IPS-NIHi11 (cell line): ENCODE measurements at places on chromosomes 7 and 10.

DNA sequence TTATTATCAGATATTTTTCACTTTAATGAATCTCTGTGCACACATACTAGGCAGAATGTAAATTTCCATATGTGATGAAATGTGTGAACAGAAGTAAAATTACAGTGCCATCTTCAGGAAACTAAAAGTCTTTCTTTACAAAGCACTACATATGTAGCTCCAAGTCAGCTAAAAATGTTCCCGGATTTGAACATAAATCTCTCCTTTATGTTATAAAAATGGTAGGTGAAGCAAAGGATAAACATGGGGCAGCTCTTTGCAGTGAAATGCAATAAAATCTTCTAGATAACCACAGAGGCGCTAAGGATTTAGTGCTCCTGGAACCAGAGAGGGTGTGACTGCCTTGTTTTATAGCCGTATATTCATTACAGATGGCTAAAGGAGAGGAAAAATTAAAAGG is 104.9 kb upstream of the C7orf33 start:
- no peak for DNase-seq

DNA sequence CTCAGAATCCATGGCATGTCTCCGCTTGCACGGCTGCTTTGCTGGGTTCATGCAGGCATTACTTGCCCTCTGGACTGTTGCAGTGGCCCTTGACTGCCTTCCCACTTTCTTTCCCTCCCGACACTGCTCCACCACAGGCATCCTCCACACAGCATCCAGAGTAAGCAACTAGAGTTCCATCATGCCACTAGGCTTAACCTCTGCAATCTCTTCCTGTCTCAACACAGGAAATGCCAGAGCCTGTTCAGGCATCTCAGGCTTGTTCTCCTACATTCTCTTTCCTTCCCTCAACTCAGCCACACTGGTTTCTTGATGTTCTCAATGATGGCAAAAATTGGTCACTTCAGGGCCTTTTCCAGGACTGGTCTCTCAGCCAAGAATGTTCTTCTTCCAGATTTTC is 284.5 kb upstream of the KLF6 start:
- no peak for DNase-seq

GRCh38 chr7:92460109-92460508 is 12.8 kb downstream of the GATAD1 start:
- no peak for DNase-seq

- no peak for DNase-seq
These were observed 38.4 kb downstream of the DIP2C start for GRCh38 chr10:650886-651615.

DNA sequence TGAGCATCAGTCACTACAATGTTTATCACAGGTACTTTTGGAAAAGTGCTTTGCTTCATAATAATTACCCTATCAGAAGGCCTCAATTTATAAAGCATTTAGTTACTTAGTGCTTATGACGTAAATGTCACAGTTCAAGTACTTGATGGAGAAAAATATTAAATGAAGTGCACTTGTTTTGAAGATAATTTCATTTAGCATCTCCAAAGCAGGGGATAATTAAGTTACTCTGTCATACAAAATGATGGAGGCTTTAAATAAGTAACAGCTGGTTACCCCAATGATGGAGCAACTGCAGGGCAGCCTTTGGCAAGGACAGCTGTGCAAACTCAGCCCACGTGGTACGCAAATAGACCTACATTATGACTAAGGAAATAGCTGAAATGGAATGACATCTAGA is 768.8 kb downstream of the GRM8 start:
- no peak for DNase-seq

- DNase-seq = no peak
These were observed 89.3 kb upstream of the PITRM1 start for GRCh38 chr10:3261921-3262320.

DNA sequence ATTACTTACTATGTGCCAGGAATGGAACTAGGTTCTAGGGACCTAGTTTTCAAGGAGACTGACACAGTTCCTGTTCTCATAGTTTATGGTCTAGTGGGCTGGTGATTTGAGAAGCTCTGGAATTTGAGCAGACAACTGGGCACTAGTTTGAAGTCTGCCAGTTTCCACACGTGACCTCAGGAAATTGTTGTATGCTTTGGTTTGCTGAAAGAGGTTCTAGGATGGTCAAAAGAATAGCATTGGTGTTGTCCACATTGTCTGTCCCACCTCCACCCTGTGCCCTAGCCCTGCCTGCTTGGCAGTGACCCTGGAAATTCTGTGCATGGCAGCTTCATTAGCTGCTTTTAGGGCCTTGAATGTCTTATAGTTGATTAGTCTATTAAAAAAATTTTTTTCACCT is 28.7 kb downstream of the GBF1 start:
- no peak for DNase-seq

GRCh38 chr10:3805791-3806461 is 20.9 kb upstream of the KLF6 start:
- no peak for DNase-seq

- DNase-seq = no peak
These were observed 113.6 kb downstream of the LSMEM1 start for GRCh38 chr7:112594397-112594796.

GRCh38 chr7:112193915-112194502 is 12.2 kb downstream of the DOCK4 start:
- no peak for DNase-seq

- no peak for DNase-seq
These were observed 86.7 kb downstream of the MDFIC start for GRCh38 chr7:115008465-115009114.

DNA sequence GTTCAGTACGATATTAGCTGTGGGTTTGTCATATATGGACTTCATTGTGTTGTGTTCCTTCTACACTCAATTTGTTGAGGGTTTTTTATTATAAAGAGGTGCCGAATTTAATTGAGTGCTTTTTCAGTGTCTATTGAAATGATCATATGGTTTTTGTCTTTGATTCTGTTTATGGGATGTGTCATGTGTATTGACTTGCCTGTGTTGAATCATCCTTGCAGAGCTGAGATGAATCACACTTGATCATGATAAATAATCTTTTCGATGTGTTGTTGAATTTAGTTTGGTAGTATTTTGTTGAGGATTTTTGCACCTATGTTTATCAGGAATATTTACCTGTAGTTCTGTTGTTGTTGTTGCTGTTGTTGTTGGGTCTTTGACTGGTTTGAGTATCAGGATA is 39.8 kb downstream of the ATOH7 start:
- DNase-seq = no peak

- no peak for DNase-seq
These were observed 44.7 kb upstream of the INSIG1 start for GRCh38 chr7:155252892-155253501.

DNA sequence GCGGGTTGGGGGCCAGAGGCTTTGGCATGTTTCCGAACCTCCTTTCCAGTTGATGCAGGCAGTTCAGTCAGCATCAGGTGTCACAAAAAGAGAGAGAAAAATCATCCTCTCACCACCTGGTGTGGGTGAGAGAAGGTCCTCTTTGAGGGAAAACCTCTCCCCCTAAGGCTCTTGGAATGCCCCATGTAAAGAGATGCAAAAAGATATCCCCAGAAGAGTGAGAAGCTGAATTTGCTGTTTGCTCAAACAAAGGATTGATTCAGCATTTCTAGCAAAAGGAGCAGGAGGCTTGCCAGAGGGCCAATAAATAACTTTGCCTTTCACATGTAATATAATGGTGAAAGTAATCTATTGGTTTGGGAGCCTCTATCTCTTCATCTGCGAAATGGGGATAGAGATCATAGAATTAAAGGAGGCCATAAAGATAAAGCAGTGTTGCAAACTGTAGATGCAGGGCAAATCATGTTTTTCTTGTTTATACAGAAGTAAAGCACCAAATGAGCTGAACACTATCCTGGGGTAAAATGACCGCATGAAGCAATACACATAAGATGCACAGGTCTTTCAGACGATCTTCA is 425.9 kb downstream of the LRMDA start:
- DNase-seq = peak; percentile 65

DNA sequence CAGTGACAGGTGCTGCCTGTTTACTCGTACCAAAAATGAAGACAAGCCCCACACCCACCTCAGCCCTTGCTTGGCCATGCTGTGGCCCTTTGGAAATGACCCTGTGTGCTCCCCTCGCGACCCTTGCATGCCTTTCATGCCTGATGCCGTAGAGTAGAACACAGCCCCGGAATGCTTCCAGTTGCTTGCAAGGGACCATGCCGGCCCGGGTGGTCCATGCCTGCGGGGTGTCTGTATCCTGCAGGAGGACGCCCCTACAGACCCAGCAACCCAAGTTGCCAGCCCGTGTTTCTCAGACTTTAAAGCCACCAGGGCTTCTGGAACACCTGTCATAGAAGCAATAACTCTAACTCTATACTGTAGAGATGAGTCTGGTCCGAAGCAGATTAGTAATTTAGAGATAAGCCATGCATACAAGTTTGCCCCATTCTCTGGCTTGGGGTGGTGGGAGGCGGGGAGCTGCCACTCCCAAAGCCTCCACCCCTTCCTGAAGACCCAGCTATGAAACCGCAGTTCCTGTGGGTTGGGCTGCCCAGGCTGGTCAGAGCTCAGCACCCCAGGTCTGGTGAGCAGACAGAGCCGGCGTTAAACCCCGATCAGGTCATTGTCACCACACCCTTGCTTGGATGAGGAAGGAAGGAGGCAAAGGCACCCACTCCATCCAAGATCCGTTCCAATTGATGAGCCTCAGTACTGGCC is 143.5 kb downstream of the ADCY1 start:
- no peak for DNase-seq

DNA sequence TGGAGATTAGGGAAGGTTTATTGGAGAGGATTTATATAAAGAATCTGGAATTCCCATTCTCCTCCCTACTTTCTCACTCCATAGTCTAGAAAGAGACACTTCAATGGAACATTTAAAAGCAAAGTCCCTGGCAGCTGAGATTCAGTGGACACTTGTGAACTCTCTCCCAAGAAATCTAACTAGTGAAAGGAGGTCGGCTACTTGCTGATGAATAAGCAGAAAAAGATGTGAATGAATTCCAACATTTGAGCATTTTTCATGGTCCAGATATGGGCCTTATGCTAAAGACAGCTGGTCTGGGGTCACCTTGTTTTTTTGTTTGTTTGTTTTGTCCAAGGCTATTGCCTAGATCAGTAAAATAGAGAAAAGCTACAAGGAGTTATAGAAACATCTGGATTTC is 141.1 kb upstream of the LRRTM3 start:
- no peak for DNase-seq

GRCh38 chr7:129052441-129052840 is 2.5 kb downstream of the TNPO3 start:
- DNase-seq = no peak

GRCh38 chr10:107081644-107082043 is 82.9 kb downstream of the SORCS1 start:
- DNase-seq = no peak

GRCh38 chr10:86311906-86312305 is 54.7 kb downstream of the GRID1 start:
- no peak for DNase-seq

- DNase-seq = peak; percentile 10
These were observed 34.0 kb upstream of the DGKB start for GRCh38 chr7:14936554-14936953.

DNA sequence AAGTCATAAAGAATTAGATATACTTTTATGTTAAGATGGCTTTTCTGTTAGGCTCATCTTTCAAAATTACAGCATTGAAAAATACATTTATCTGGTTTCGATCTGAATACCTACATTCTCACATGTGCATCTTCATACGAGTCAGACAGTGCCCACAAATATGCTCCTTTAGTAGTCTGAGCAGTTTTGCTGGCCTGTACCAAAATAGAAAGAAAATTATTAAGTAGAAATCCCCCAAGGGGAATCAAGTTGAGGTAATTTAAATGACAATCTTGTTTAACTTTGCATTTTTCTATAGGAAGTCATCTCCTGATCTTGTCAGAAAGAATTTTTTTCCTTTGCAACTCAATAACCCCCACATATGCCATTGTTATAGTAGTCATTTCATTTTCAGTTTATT is 287.4 kb upstream of the SEMA3D start:
- no peak for DNase-seq

- no peak for DNase-seq
These were observed 35.2 kb upstream of the LRRC4 start for GRCh38 chr7:128066395-128066794.

DNA sequence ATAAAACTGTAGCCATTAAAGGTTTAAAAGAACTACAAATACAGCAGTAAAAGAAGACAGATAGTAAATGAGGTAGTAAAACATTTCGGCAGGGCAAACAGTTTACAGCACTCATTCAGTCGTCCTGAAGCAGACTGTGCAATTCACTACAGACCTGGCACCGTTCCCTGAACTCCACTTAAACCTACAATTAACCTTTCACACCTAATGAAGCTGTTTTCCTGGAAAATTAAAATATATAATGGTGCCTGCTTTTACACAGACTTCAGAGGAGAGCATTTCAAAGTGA is 335.3 kb downstream of the GFRA1 start:
- no peak for DNase-seq

GRCh38 chr10:13316635-13317311 is 16.9 kb upstream of the PHYH start:
- no peak for DNase-seq

DNA sequence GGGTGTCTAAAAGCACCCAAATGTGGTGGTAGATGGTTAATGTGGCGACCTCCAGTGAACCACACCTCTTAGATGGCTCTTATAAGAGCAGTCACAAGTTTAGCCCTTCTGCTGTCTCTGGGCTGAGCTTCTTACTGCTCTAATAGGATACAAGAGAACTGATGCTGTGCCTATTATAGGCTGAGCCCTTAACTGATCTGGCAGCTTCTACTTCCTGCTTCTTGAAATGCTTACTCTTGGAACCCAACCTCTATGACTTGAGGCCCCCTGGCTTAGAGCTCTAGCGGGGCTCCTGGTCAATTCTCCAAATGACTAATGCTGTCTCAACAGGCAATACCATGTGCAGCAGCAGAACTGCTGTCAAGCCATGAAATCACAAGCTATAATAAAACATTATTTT is 35.0 kb upstream of the LSM8 start:
- no peak for DNase-seq

- no peak for DNase-seq
These were observed 24.0 kb downstream of the AGK start for GRCh38 chr7:141575164-141575563.

DNA sequence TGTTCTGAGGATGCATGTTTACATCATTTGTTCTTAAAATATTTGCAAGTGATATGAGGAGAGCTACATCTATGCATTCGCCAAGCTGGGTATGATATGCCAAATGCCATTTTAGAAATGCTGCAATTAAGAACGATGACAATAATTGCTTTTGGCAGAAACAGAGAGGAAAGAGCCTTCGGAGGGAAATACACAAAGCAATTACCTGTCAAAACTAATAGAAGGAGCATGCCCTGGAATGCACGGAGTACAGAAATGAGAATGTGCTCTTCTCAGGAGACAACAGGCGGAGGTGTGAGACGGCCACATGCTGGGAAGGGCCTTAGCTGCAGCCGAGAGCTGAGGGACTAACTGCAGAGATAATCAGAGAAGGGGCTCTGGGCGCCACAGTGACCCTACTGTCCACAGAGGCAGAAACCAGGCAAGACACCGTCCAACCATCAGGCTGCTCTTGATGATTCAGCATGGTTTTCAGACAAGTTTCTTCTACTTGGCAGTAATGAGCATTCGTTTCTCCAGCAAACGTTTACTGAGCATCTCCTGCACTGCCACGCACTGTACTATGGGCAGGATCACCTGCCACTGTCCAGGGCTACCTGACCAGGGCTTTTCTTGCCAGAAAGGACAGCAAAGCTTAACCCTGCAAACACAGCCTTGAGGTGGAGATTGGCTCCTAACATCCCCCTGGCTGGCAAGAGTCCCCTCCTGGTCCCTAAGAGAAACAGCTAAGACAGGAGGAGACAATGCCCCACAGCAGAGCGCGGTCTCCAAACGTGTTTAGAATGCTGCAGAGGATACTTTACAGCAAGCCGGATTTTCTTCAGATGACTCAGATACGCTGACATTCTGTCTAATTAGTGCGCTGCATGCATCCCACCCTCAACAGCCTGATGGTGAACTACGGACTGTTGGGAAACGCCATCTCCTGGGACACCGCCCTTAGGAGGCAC is 18.1 kb downstream of the VIPR2 start:
- DNase-seq = no peak
